ENCODE measurements at places on chromosomes 12 and 14. TPM values are rescaled to one million over a fixed set of nuclear protein-coding genes. Genes with fewer than 3 reads are reported as not detected.

KRT73 gene
- not detected for total RNA-seq

KRT7 gene
- 27.9 TPM for total RNA-seq

FITM1 gene
- total RNA-seq: 0.72 TPM

LBHD2 gene
- total RNA-seq: not detected

RNASE7 gene
- total RNA-seq: not detected

PIANP gene
- not detected for total RNA-seq

PLXNC1 gene
- total RNA-seq: 3.8 TPM

METAP2 gene
- 91.6 TPM for total RNA-seq

ERBB3 gene
- total RNA-seq: 1.1 TPM

AREL1 gene
- total RNA-seq: 27.9 TPM

KRT80 gene
- total RNA-seq: 0.59 TPM

NYNRIN gene
- 7.2 TPM for total RNA-seq

NRL gene
- 1.5 TPM for total RNA-seq

FOS gene
- total RNA-seq: 63.6 TPM

SLC25A47 gene
- total RNA-seq: not detected

TSPAN19 gene
- total RNA-seq: not detected

LIN7A gene
- 11.5 TPM for total RNA-seq

GRIP1 gene
- under 0.01 TPM for total RNA-seq

SLC4A8 gene
- total RNA-seq: 2.9 TPM

SOAT2 gene
- total RNA-seq: not detected

LGR5 gene
- not detected for total RNA-seq

SLC10A1 gene
- not detected for total RNA-seq

EIF2S1 gene
- total RNA-seq: 127 TPM

RD3L gene
- total RNA-seq: not detected

REP15 gene
- total RNA-seq: 3.5 TPM

CLEC4A gene
- total RNA-seq: 0.29 TPM

TMEM106C gene
- 57.5 TPM for total RNA-seq

MANSC1 gene
- total RNA-seq: 4.7 TPM

RPL10L gene
- total RNA-seq: not detected

MLH3 gene
- total RNA-seq: 36.8 TPM

SSTR1 gene
- under 0.01 TPM for total RNA-seq

TC2N gene
- 0.29 TPM for total RNA-seq

ORMDL2 gene
- 9.4 TPM for total RNA-seq

INHBE gene
- 0.88 TPM for total RNA-seq
